ENCODE measurements at places on chromosomes 6 and 20. TPM values are rescaled to one million over a fixed set of nuclear protein-coding genes. Genes with fewer than 3 reads are reported as not detected.

RAET1E gene
- total RNA-seq: not detected

LY6G6C gene
- total RNA-seq: 0.35 TPM

HSPA1B gene
- total RNA-seq: 54.0 TPM

- H3K27ac ChIP-seq: no peak overlapping the region
- DNase-seq: no peak
- peaks cover 29% of the 10 kb centered on the region for H3K4me1 ChIP-seq
- H3K36me3 ChIP-seq: peaks cover 24% of the 10 kb centered on the region
Observed at GRCh38 chr6:18432180-18432579, 45.0 kb downstream of the RNF144B start.

SYCP2 gene
- 0.35 TPM for total RNA-seq
